ENCODE measurements at places on chromosomes 7 and 10.

DNA sequence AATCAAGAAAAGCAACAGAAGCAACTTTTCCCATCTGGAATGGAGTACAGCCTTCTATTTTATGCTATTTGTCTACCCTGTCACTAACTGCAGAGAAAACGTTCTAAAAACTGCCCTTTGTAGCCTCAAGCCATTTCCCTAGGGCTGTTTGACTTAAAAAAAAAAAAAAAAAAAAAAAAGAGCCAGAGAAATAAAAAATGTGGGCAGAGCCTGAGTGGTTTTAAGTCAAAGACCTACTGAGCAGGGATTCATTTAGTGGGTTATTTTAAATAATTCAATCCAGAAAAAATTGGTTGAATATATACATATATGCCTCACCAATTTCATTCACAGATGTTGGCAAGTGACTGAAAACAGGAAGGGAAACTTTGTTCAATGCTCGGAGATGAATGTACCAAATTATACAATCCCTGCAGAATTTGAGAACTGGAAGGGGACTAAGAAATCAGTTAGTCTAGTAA lies 75.2 kb downstream of the PPP1R3C start:
- no peak for DNase-seq

DNA sequence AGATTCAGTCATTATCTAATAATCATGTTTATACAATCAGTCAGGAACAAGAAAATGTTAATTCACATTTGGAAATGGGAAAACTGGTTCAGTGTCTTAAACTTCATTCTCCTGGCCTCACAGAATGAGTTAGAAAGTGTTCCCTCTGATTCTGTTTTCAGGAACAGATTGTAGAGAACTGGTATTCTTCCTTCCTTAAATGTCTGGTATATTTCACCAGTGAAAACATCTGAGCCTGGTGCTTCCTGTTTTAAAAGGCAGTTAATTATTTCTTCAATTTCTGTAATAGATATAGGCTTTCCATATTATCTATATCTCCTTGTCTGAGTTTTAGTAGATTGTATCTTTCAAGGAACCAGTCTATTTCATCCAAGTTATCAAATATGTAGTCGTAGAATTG lies 97.1 kb upstream of the TMEM168 start:
- no peak for DNase-seq

GRCh38 chr7:98984126-98984525 lies 105.8 kb downstream of the TRRAP start:
- DNase-seq: no peak

DNA sequence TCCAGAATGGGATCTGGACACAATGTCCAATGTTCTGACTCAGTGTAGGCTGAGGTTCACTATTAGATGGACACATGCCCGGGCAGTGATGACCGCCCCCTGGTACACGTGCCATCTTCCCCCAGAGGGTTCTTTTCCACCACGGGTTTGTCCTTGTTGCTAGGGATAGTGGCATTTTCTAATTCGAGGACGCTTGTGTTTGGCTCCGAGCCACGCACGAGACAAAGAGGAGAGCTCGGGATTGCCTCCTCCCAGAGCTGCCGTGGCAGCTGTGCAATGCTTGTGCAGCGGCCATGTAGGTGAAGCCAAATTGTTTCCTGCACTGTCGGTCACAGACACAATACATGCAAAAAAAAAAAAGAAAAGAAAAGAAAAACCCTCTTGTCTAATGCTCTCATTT lies 207.5 kb downstream of the PAXIP1 start:
- DNase-seq: no peak

DNA sequence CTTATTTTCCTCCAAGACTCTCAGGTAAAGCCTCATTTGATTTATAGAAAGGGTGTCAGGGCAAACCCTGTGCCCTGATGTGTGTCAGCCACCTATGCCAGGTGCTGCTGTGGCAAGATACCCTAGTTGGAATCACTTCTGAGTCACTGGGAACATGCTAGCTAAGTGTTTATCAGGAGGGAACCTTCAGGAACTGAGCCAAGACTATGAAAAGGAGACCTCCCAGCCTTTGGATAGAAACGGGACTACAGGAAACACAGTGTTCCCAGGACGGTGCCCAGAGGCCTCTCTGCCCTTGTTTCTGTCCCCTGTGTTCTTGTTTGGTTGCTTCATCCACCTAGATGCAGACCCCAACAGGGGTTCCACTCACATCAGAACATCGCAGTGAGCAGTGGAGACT lies 28.5 kb downstream of the CNNM1 start:
- DNase-seq: no peak

DNA sequence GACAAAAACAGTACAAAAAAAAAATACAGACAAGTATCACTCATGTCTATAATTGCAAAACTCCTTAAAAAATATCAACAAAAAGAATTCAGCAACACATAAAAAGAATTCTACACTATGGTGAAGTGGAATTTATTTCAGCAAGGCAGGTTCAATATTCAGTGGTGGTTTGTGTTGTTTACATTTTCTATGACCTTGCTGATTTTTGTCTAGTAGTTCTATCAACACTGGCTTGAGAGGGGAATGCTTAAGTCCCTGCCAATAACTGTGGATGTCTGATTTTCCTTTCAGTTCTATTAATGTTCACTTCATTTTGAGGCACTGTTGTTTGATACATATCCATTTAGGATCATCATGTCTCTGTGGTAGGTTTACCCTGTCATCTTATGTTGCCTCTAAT lies 58.5 kb downstream of the CADPS2 start:
- DNase-seq: no peak

DNA sequence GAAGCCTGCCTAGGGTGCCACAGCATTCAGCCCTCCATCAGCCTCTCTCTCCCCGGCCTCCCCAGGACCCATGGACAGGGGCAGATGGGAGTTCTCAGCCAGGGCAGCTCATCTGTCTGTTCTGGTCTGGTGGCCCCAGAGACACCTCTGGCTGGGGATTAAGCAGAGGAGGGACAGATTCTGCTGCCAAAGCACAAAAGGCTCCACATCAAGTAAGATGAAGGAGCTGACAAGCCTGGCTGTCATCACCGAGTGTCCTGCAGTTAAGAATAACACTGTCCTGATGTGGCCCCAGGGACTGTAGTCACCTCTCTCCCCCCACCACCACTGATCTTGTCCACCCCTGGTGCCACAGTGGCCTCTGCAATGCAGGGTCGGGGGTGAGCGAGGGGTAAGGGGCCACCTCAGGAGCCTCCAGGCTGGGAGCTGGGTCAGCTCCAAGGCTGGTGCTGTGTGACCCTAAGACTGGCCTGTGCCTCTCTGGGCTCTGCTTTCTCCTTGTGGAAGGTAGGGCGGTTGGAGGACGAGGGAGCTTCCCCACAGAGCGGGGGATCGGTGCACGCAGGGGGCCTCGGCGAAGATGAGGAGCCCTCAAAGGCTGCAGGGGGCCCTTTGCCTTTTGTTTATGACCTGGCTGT lies 18.7 kb downstream of the C10orf105 start:
- no peak for DNase-seq

GRCh38 chr10:108180878-108181277 lies 1016.4 kb upstream of the SORCS1 start:
- no peak for DNase-seq

DNA sequence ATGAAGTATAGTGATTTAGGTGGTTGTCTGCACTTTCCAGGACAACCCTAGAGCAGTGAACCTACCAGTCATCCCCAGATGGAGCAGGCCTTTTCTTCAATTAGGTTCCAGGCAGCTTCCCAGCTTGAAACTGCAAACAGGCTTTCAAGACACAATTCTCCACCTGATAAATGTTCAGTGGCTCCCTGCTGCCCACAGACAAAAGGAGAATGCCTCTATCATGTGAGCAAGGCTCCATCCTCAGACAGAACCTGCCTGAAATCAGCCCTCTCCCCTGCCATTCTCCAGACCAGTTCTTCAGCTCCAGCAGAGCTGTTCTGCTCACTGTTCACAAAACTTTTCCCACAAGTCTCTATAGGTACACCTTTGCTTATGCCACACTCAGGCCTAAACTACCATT lies 22.1 kb downstream of the RELN start:
- DNase-seq: no peak

DNA sequence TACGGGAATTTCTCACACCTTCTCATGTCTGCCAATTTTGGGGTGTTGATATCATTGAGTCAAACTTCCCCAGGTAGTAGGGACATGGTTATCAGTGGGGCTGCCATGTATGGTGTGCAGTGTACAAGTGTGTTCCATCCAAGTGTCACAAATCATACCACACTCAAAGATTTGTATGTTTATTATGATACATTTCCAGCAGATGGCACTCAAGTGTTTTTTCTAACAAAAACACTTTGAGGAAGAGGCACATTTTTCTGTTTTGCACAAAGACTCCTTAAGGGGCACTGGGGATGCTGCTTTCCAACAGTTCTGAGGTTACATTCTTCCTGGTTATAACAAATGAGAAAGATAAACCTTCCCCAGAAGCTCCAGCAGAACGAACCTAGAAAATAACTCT lies 414.5 kb downstream of the REEP3 start:
- DNase-seq: no peak

DNA sequence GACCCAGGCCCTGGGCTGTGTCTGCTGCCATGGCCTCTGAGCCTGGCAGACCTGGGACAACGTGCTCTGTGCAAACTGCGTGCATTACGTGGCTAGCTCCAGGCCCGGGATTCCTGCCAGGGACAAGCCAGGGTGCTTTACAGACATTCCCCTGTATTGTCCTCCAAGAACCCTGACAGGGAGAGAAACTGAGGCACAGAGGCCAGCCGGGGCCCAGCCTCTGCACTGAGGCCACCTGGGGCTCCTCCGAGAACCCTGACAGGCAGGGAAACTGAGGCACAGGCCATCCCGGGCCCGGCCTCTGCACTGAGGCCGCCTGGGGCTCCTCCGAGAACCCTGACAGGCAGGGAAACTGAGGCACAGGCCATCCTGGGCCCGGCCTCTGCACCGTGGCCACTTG lies 64.9 kb downstream of the CFAP46 start:
- no peak for DNase-seq

GRCh38 chr7:43163885-43164284 lies 51.4 kb downstream of the HECW1 start:
- DNase-seq: no peak

DNA sequence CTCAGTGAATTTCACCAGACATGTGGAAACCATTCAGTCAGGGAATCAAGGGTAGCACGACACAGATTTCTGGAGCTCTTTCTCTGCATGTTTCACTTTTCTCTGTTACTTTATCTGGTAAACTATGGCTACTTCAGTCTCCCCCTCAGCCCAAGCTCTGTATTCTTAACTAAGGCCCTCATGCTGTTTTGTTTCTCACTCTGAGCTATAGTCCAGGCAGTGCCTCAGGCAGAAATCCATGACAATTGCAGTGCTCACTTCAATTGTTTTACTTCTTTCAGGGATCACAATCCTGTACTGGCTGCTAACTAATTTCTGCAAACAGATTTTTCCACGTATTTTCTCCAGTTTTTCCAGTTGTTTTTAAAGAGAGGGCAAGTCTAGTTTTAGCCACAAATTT lies 1599.9 kb upstream of the LRRTM3 start:
- no peak for DNase-seq

- no peak for DNase-seq
These were observed 3.6 kb downstream of the GPR158 start for GRCh38 chr10:25178411-25178810.

DNA sequence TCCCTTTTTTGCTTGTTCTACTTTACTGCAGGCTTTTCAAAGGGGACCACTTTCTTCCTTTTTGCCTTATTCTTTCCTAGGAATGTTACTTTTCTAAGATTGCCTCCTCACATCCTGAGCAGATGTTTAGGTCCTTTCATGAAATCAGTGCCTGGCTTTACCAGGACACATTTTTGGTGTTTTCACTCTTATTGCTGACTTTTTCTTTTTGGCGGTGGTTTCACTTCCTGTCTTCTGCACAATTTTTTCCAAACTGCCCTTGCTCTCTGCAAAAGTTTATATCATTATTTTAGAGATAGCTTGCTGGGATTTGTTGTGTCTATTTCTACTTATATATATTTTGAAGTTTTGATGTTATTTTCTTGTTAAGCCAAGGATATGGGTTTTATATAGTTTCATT lies 332.2 kb upstream of the MTPN start:
- DNase-seq: no peak

DNA sequence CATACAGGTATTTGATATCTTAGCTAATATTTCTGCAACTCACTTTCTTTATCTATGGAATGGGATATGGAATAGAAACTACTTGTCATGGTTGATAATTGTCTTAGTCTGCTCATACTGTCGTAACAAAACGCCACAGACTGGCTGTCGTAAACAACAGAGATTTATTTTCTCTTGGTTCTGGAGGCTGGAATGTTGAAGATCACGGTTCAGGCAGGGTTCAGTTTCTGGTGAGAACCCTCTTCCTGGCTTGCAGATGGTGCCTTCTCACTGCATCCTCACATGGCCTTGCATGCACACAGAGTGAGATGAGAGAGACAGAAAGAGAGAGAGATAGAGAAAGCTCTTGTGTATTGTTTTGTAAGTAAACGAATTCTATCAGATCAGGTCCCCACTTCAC lies 332.7 kb upstream of the MAGI2 start:
- no peak for DNase-seq

DNA sequence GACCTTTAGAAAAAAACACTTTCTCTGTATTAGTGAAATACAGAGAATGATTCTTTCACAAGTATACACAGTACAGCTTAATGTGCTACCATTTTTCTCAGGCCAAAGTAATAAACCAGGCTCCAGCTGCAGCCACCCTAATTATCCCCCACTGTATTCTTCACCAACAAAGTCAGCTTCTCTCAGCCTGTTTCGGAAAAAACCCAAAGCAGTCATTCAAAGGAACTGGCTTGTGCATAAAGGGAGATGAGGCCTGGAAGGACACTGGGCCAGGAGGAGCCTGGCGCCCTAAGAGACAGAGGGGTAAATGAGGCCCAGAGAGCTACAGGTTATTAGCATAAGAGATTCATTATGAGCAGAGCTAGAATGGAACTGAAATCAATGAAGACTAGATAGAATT lies 9.2 kb downstream of the USP54 start:
- DNase-seq: no peak

GRCh38 chr7:10789170-10789569 lies 184.5 kb upstream of the PHF14 start:
- no peak for DNase-seq

- no peak for DNase-seq
These were observed 4.6 kb upstream of the C10orf95 start for GRCh38 chr10:102455893-102456471.

DNA sequence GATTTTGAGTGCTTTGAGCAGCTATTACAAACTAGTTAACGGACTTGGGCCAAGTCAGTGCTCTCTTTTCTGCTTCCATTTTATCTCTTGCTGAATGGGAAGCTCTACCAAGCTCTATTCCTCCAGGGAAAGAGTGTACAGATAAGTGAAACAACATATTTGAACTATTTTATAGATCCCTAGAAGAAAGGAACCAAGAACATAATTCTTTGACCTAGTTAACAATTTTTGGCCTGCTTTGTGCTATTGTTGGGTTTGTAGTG lies 244.8 kb downstream of the PRKG1 start:
- no peak for DNase-seq
